ENCODE measurements at places on chromosomes 4 and X.

DNA sequence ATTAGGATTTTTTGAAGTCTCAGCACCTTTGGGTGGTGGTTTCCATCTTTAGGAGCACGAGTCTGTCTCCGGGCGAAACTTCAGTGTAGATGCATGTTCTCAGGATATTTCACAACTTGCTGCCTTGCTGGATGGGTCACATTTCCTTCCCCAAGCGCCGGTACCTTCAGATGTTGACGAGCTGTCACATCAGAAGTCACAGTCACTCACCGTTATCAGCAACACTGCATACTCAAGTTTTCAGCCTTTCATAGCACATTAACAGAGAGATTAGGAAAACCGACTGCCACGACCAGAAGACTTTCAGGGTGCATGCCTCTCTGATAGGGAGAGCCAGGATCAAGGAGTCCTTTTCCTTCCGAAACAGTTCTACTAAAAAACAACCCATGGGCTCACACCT, 77.8 kb downstream of the SHROOM2 start:
- DNase-seq: no peak

DNA sequence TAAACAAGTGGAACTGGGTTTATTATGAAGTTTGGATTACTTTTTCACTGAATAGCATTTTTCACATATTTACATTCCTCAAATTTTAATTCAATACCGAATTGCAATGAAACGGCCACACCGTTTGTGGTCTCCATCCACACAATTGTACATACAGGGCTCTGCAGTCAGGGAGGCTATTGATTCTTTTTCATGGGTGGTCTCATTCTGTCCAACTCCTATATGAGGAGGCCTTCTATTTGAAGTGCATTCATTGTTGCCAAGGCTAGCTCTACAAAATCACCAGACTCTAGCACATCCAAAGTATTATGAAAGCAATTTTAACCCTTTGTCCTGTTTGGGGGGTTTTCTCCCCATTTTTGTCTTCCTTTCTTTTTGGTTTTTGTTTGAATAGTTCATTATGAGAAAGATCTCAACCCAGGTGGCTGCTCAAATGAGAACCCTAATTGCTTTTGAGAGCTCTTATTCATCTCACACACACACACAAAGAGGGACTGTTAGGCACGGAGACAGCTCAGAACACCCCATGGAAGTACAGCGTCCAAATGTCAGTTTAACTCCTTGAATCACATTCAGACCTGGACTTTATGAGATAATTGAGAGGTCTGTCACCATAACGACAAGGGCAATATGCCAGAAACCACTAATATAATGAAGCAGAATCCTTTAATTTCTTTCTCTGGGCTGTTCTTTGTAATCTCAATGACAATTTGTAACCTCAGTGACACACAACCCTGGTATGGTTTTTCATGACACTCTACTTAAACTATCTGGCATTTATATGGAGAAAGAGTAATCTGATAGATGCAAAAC, 79.4 kb downstream of the NLGN4X start:
- no peak for DNase-seq

DNA sequence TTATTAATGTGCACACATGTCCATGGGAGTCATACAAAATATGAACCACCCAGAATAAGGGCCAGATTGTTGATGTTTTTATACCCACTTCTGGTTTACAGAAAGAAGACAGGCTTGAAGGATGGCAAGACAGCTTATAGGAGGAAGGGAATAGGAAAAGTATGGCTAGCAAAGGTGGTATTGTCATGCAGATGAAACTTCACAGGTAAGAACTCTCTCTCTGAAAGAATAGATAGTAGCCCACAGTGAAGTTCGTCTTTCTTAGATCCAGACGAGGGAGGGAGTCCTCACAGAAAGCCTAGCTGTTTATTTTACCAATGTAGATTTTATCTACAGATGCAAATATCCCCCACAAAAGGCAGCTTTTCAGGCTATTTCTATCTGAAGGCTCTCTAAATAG, 43.7 kb upstream of the SPIN4 start:
- no peak for DNase-seq

- DNase-seq: no peak
These were observed 3.4 kb upstream of the PCDH7 start for GRCh38 chr4:30716681-30717207.

DNA sequence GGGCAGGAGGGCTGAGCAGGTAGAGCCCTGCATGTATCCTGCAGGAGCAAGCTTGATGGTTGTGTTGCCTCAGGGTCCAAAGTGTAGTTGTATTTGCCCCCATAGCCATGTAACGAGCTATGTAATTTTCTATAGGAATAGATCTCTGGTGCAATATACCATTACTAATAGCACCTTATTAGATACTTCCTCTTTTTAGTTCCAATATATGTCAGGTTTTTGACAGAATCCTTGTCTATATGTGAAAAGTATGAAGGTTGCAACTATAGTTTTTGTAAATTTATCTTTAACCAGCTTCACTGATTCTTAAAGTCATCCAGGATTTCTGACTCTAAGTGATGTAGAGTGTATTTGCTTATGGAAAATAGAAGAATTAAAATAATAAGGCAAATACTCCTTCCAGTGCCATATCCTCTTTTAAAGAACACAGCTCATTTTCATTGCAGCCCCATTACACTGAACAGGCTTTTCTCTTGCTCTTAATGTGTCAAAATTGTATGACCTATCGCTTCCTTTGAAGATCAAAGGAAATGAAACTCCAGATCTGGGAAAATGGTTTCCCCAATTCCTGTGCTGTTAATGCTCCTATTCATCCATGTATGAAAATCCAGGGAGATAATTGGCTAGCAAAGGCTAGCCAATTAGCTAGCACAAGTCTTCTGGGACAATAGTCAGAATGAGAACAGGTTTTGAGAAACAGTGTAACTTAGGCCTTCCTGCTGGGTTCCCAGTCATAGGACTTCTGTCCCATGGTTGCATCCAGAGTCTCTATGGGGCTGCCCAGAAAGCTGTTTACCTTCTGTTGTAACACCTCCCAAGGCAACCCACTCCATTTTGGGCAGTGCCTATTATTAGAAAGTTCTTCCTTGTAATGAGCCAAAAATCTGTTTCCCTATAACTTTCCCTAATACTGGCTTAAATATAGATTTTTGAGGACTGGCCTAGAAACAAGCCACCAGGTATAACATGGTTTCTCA, 90.6 kb downstream of the TSPAN7 start:
- DNase-seq: no peak

DNA sequence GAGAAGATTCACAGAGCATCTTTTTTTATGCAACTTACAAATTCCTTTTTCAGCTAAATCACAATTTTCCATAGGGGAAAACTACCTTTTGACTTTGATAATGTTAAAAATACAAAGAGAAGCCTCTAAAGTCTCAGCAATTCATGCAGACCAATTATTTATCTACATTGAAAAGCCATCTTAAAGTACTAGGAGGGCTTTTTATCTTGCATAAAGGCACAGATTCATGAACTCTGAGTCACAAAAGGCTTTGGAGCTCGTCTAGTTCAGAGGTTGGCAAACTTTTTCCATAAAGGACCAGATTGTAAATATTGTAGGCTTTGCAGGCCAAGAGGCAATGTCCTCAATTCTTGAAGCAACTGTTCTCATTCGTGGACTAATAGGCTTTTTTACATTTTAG, 210.4 kb upstream of the HDX start:
- no peak for DNase-seq

DNA sequence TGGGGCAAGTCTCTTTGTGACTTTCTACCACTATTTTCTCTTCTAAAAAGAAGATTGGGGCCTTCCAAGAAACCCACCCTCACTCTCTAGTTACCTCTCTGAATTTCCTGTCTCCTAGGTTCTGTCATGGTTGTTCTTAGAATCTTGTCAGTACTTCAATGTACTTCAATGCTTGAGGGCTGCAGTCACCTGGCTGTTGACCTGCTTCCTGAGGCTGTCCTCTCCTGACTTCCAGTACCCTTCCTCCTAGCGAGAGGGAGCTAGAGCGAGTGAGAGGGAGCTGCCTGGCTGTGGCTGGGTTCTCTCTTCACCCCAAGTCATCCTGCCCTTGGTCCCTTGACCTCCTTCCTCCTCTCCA, 17.7 kb downstream of the CD99L2 start:
- no peak for DNase-seq

DNA sequence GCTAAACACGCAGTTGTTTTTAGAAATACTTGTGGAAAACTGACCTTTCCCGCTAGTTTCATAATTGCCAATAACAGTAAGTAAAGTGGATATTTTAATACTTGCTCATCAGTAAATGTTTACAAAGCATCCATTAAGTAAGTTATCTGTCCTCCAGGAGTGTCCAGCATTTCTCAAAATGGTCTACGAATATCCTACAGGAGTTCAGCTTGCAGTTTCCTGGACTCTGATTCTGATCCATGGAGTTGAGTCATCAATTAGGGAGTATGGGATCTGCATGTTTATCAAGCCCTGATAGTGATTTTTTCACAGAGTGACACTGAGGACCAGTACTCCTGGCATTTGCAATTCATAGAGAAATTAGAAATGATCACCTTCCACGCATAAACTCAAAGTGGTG, 325.2 kb upstream of the AADAT start:
- no peak for DNase-seq

- no peak for DNase-seq
These were observed 9.7 kb upstream of the RHOXF1 start for GRCh38 chrX:120125444-120125843.

DNA sequence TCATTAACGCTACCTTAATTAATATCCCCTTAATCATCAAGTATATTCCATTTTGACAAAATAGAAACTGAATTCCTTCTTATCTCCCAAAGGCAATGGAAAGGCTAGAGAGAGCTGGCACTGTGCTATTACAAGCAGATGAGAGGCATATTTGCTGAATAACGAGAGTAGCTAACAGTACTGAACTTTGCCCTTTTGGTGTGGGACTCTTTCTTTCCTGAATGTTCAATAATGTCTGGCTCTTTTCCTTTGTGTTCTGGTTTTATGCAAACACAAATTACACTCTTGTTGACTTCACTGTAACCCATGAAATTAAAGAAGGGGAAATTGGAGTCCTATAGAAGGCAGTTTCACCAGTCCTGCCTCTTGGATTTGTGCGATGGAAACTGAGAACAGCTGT, 63.5 kb downstream of the SHROOM3 start:
- no peak for DNase-seq

- DNase-seq: no peak
These were observed 9.1 kb downstream of the NSD2 start for GRCh38 chr4:1880332-1880731.

- no peak for DNase-seq
These were observed 44.3 kb downstream of the CNGA1 start for GRCh38 chr4:47972181-47972580.

GRCh38 chr4:94673961-94674360, 83.8 kb upstream of the BMPR1B start:
- no peak for DNase-seq

GRCh38 chrX:74325130-74326059, 21.4 kb downstream of the ZCCHC13 start:
- DNase-seq: no peak

GRCh38 chr4:14149176-14150053, 521.9 kb upstream of the BOD1L1 start:
- no peak for DNase-seq

DNA sequence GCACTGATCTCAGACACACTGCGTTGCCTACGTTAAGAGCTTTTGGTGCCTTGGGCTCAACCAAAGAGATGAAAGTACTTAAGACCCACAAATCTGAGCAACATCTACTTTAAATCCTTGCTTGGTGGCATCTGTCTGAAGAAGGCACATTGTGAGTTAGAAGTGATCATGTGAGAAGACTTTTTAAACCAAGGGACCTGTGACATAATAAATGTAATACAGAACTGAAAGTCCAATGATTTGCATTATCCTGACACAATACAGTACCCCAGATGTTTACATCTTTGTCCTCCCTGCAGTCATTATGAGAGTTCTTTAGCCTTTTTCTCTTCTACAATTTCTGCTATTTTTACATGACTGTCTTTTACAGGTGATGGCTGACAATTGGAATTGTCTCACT, 96.7 kb upstream of the FTHL17 start:
- DNase-seq: no peak

- DNase-seq: no peak
These were observed 62.3 kb downstream of the RTL9 start for GRCh38 chrX:110420771-110421499.

GRCh38 chrX:121151293-121151692, 103.9 kb downstream of the GLUD2 start:
- no peak for DNase-seq

DNA sequence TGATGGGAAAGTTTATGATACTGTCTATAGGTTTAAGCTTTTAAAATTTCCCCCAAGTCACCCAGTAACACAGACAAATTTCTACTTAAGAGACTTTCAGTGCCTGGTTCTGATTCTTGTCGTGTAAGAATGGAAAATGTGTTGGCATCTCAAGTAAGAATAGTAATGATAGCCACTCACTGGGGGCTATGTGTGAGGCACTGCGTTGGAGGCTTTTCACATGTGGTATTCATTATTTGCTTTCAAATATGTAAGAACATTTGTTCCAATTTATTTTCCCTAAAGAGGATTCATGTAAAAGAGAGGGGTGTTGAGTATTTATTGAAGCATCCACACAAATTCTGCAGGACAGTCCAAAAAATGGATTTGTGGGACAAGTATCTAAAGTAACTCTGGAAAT, 143.6 kb downstream of the FNIP2 start:
- no peak for DNase-seq

DNA sequence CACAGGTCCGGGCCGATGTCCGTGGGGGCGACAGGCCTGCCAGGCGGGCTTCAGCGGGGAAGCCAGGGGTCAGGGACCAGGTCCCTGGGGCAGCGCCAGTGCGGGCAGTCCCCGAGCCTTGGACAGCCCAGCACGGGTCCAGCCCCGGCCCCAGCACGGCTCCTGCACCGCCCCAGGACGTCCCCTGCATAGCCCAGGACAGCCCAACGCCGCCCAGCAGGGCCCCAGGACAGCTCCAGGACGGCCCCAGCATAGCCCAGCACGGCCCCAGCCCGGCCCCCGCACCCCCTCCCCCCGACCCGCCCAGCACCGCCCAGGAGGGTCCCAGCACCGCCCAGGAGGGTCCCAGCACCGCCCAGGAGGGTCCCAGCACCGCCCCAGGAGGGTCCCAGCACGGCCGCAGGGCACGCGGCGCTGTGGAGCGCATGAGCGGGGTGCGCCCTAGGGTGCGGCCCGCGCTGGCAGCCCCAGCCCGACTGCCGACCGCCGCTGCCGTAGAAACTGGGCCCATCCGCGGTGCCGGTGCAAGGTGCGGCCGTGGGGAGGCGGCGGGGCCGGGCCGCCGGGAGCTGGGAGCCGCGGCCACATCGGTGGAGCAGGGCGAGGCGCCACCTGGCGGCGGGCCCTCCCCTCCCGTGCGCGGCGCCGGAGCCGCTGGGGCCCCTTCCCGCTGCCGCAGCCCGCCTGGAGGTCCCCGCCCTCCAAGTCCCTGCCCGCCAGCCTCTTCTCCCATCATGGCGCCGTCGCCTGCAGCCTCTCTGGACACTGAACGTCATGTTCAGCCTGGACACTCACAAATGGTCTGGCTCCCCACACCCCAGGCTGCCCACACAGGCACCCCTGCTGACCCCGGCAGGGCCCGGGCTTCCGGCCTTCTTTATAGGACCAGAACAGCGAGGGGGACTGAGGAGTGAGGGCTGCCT, 106.8 kb upstream of the NKX1-1 start:
- DNase-seq: peak; percentile 21

DNA sequence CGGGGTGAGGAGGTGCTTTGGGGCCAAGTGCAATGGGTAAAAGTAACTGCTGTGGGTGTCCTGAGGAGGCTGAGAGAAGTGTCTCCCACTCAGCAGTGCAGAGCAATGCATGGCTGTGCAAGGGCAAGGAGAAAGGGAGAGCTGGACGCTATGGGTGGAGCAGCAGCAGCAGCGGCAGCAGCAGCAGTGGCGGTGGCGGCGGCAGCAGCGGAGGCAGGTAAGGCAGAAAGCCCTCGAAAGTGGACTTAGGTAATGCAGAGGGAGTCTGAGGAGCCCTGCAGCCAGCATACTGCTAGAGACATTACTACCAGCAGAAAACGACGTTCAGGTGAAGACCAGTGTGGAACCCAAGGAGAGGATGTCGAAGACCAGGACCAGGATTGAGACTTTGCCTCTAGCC, 82.1 kb downstream of the NYX start:
- DNase-seq: no peak

Measured in stimulated activated CD8-positive, alpha-beta memory T cell treated with anti-CD3 and anti-CD28 coated beads, Interleukin-7, amount 100 ng/mL, for 24 hours (primary cell).